ENCODE measurements at places on chromosomes 2 and 18.

DNA sequence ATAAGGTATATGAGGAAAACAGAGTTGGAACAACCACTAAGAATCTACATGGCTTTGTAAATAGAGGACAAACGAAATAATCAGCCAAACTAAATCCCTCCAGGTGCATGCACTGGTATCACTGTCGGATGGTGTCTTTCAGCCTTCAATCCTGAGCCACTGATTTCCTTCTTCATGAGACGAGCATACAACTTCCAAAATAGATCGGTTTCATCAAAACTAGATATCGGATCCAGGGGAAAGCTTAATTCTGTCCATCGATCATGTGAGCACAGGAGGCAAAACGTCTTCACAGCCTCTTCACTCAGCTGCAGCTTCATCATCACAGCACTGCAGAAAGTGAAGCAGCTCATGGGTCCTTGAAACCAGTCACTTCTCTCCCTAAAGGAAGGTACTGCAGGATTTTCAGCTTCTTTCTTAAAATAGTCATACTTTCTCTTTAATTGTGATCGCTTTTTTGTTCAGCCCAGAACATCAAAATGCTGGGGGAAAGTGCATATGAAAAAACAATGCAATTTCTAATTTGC is 80.5 kb downstream of the DTNB start:
- DNase-seq, result peak; percentile 67

GRCh38 chr18:13450289-13451212 is 232.0 kb downstream of the LDLRAD4 start:
- no peak for DNase-seq

- no peak for DNase-seq
Measured at GRCh38 chr18:65755616-65756015, 4.8 kb downstream of the CDH7 start.

GRCh38 chr2:176934869-176935415 is 277.7 kb upstream of the HNRNPA3 start:
- no peak for DNase-seq

GRCh38 chr2:109545828-109546713 is 67.7 kb downstream of the SEPTIN10 start:
- peak; percentile 61 for DNase-seq

DNA sequence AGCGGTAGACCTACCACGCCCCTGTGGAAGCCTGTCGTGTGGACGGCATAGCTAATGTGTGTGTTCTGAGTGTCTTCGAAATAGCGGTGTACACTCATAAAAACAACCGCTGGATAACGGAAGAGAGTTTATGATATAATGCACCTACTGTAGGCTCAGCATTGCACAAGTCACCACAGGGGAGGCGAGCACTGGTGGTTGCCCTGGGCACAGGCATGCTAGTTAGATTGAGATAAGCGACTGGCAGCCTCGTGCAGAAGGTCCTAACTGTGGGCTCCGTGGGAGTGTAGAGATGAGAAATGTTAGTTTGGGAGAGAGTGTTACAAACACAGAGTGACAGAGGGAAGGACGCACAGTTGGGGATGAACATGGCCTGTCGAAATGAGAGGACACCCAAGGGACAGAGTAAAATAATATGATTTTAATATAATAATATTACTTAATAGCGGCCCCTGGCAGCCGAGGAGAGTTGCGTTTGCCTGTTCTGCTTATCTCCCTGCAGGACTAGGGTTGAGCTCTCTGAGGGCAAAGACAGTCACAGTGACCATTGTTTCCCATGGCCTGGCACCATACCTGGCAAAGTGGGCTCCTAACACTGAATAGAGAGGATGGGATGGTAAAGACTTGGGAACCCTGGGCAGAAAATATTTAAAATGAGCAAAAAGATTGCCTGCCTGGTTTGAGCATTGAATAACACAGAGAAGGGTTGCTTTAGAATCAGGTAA is 204.2 kb downstream of the GBX2 start:
- no peak for DNase-seq

DNA sequence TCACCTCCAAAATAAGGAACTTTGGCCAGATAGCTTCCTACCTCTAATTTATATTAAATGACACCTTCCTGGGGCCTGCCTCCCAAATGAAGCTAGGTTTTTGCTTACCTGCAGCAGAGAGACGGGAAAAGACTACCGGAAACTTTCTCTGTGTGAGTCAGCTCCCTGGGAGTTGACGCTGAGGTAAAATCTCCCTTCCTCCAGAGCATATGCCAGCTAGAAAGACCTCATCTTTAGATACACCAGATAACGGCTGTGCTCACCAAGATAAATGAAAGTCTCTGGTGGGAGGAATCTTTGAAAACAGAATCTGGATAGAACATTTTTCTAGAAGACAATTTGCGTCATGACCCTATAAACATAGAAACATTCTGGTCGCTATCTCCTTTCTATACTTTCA is 99.7 kb upstream of the RFX8 start:
- DNase-seq, result no peak

DNA sequence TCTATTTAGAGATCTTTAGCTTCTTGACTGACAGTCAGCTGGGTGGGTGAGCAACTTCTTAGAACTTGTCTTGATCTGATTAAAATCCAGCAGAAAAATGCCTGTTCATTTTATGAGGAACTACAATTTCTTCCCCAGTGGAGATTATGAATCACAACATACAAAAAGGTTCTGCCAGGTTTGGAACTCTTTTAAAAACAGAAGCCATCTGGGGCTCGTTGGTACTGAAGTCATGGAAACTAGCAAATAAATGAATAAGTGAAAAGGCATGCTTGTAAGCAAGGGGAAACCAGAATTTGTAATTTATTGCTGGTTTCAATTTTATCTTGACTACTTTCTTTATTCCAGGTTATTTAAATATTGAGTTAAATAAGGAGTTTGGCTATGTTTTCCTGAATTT is 767.4 kb downstream of the MBD2 start:
- DNase-seq, result peak; percentile 39

- DNase-seq, result no peak
Measured at GRCh38 chr2:10658914-10659257, 30.9 kb downstream of the NOL10 start.

GRCh38 chr2:33131111-33131510 is 184.4 kb downstream of the LTBP1 start:
- no peak for DNase-seq

DNA sequence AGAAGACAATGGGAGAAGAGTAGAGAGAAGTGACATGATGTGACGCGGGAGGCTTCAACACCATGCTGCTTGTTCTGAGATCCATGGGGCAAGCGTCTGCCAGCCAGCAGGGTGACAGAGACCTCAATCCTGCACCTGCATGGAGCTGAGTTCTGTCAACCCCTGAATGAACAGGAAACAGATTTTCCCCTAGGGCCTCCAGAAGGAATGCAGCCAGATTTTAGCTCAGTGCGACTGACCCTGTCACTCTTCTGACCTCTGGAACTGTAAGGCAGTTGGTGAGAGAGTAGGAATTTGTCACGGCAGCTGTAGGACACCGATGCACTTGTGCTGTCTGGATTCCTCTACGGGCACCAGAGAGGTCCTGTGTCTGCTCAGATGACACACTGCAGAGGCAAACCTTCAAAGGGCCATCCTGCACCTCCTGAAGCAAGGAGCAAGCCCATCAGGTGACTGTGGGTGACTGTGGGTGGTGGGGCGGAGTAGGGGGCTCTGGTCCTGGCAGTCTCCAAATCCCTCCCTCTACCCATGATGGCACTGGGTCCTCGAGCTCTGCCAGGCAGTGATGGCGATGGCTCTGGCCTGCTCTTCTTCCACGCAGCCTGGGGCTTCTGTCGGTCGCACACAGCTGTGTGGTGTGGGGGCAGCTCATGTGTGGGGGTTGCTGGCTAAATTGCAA is 194.3 kb upstream of the TWIST2 start:
- no peak for DNase-seq

DNA sequence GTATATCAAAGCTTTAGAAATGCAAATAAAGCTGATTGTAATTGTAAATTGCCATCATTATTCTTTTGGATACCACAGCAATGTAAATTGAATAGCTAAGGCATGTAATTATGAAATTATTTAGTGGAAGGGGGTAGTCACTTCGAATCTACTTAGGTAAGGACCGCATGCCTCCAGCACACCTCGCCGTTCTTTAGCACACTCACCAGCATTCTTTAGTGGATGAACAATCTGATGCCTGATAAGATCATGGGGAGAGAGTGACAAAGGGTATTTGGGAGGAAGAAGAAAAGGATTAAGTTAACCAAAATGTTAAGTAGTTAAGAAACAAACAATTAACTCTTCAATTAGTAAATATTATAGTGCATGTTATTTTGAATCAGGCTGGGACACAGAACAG is 46.4 kb upstream of the DSC1 start:
- no peak for DNase-seq

DNA sequence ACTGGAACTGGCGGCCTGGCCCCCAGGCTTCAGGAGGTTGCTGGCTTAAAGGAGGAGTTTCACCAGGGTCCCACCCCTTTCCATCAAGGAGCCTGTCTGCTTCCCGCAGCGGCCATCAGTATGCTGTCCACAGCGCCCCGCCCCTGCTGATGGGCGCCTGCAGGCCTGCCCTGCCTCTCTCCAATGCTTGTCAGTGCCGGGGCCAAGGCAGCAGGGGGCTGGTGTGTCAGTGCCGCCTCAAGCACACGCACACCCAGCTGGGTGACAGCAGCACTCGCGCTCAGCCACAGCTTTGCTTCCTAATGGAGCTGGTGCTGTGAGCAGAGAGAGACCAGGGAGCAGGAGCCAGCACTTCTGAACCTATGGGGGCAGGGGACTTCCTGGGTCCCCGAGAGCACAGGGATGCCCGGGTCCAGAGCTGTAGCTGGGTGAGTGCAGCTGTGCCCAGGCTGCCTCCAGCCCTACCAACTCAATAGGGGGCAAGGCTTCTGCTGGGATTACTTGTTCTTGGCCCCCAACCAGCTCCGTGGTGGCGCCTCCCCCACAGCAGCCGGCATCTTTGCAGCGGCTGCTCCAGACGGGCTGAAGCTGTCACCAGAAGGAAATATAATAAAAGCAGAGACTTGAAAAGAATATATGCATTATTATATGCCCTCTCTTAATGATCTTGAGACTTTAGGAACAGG is 377.2 kb upstream of the LRATD1 start:
- DNase-seq, result no peak

GRCh38 chr2:19377717-19378116 is 19.3 kb upstream of the OSR1 start:
- no peak for DNase-seq

DNA sequence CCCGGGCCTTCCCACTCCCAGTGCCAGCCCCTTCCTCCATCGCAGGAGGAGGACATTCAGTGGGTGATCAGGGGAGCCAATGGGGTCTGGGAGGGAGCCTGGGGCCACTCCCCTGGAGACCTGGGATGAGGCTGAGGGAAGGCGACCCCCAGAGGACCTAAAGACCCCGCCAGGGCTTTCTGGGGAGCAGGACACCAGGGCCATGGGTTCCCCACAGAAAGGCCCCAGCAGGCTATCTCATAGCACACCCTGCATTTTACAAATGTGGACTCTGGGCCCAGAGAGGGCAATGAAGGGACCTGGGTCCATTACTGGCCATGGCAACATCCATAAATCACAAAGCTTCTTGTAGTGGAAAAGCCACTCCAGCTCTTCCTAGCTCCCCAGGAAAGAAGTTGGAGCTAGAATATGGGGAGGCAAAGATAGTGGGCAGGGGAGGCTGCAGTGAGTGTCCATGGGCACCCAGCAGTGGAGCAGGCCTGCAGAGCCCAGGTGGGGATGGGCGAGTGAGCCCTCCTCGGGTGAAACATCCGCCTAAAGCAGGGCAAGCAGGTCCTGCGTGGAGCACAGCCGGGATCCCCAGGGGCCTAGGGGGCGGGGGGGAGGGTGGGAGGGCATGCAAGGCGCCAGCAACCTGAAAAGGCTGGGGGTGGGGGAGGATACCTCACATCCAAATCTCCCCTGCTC is 13.8 kb downstream of the CYP26B1 start:
- DNase-seq, result no peak

DNA sequence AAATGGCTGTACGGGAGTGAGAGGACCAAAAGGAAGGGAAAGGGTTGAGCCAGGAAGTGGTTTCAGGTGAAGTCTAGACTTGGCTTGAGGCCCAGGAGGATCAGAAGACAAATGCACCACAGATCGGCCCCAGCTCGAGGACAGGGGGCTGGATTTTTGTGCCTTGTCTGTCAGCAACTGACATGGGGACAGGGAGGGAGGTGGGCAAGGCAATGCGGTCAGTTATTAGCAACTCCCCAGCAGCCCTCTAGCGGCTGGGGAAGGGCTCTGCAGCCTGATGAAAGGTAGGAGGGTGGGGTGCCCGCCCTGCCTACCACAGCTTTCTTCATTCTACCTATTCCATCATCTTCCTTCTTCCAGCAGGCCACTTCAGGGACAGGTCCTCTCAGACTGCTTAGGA is 50.0 kb downstream of the CPO start:
- no peak for DNase-seq

- no peak for DNase-seq
Measured at GRCh38 chr2:60512641-60513040, 40.8 kb downstream of the BCL11A start.

GRCh38 chr18:37297106-37297505 is 268.5 kb downstream of the CELF4 start:
- no peak for DNase-seq

GRCh38 chr2:100673691-100674485 is 111.1 kb downstream of the PDCL3 start:
- no peak for DNase-seq

DNA sequence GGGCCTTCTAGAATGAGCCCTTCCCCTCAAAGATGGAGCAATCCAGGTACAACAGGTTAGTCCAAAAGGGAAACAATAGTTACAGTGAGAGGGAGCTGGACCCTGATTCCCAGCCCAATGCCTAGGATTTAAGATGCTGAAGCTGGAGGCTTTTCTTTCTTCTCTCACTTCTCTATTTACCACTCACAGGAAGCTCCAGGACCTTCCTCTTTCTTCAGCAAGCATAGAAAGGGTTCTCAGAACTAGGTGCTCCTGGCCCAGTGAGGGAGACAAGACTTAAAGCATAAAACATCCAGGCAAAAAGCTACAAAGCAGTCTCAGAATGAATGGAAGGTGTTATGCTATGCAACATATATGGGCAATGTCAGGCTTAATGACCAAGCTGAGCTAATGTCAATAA is 279.0 kb downstream of the SRBD1 start:
- no peak for DNase-seq

GRCh38 chr18:9016633-9017166 is 85.8 kb upstream of the NDUFV2 start:
- DNase-seq, result no peak

GRCh38 chr2:5368263-5368662 is 323.9 kb upstream of the SOX11 start:
- DNase-seq, result no peak

- DNase-seq, result no peak
Measured at GRCh38 chr18:27225947-27226481, 40.9 kb upstream of the CHST9 start.

GRCh38 chr2:189024901-189025618 is 50.9 kb downstream of the COL3A1 start:
- no peak for DNase-seq

- DNase-seq, result no peak
Measured at GRCh38 chr2:42334220-42334619, 26.8 kb downstream of the COX7A2L start.

Measured in hippocampal formation (tissue), 2 donors.